ENCODE measurements at places on chromosomes 2 and 18.
A peak's percentile ranks its signal among the peaks of the same experiment; 100 is the strongest.

DNA sequence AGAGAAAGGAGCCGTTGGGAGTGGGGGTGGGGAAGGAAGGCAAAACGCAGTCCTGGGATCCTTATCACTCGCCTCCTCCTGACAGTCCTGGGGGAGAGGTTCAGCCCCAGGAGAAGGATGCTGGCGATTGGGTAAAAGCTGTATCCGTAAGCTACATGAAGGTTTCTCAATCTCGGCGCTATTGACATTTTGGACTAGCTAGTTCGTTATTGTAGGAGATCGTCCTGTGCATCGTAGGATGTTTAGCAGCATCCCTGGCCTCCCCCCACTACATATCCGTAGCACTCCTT, 511 bp upstream of the TP53I3 start:
- no peak for DNase-seq

GRCh38 chr18:58781627-58782194, 83.0 kb upstream of the ZNF532 start:
- peak; percentile 73 for DNase-seq

- no peak for DNase-seq
These were observed 4.4 kb downstream of the ACTR2 start for GRCh38 chr2:65231892-65232477.

GRCh38 chr2:72142570-72143440, 4.9 kb downstream of the CYP26B1 start:
- no peak for DNase-seq

- DNase-seq: no peak
These were observed 36.7 kb upstream of the NEB start for GRCh38 chr2:151770995-151771394.

DNA sequence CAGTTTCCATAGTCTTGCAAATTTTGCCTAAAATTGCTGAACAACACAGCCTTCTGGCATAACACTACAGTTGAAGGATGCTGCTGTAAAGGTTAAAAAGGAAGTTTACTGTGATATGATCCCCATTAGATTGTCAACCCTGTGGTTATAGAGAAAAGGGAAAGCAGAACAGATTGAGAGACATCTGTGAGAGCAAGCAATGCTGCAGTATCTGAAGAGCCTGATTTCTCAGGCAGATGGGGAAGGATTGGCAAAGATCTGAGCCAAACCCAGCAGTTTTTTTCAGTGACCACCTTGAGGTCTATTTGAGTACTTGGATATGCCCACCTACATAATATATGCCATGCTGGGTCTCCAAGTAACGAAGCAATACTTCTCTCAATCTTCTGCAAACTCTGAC, 8.5 kb upstream of the ST8SIA3 start:
- DNase-seq: no peak

All from GM13977 (cell line).